ENCODE measurements at places on chromosomes 2 and 18.

GRCh38 chr2:30487603-30488002 lies 40.6 kb downstream of the LCLAT1 start:
- no peak overlapping the region for H3K27ac ChIP-seq
- H3K4me1 ChIP-seq = peaks cover 15% of the 10 kb centered on the region
- no peak for DNase-seq
- peaks cover 1% of the 10 kb centered on the region for H3K36me3 ChIP-seq
- no peaks in the 10 kb centered on the region for H3K27me3 ChIP-seq

GRCh38 chr2:75790121-75790813 lies 79.6 kb upstream of the GCFC2 start:
- no peak overlapping the region for H3K27ac ChIP-seq
- H3K36me3 ChIP-seq = no peaks in the 10 kb centered on the region
- no peaks in the 10 kb centered on the region for H3K4me1 ChIP-seq
- no peak for DNase-seq

DNA sequence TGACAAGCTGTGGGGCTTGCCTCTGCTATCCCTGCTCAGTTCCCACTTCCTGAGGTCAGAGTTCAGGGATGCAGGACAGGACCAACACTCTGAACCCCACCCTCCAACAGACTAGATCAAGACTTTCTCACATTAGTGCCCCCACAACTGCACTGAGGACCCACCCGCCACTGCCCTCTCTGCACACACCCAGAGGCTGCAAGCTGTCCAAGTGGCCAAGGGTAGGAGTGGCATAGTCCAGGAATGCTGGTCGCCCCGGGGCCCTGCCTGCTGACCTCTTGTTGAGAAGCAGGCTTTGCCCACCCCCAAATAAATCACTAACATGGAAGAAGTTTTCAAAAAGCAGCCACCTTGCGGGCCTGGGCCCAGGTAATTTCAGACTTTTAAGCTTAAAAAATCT lies 5.5 kb upstream of the KIF1A start:
- H3K36me3 ChIP-seq = no peaks in the 10 kb centered on the region
- H3K4me1 ChIP-seq = peaks cover 4% of the 10 kb centered on the region
- H3K27ac ChIP-seq = no peak overlapping the region
- H3K4me3 ChIP-seq = no peak overlapping the region

DNA sequence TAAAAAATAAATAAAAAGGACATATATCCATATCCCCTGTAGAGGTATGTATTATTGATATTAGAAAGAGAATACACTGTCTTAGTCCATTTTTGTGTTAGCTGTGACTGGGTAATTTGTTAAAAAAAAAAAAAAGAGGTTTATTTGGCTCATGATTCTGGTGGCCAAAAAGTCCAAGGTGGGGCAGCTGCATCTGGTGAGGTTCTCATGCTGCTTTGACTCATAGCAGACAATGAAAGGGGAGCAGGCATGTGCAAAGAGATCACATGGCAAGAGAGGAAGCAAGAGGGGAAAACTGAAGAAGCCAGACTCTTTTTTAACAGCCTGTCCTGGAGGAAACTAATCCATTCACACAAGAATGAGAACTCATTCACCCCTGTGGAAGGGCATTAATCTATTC lies 101.6 kb upstream of the MAP4K3 start:
- H3K27ac ChIP-seq = no peak overlapping the region
- peaks cover 5% of the 10 kb centered on the region for H3K27me3 ChIP-seq
- H3K4me1 ChIP-seq = peaks cover 11% of the 10 kb centered on the region
- no peak for DNase-seq
- H3K36me3 ChIP-seq = no peaks in the 10 kb centered on the region

DNA sequence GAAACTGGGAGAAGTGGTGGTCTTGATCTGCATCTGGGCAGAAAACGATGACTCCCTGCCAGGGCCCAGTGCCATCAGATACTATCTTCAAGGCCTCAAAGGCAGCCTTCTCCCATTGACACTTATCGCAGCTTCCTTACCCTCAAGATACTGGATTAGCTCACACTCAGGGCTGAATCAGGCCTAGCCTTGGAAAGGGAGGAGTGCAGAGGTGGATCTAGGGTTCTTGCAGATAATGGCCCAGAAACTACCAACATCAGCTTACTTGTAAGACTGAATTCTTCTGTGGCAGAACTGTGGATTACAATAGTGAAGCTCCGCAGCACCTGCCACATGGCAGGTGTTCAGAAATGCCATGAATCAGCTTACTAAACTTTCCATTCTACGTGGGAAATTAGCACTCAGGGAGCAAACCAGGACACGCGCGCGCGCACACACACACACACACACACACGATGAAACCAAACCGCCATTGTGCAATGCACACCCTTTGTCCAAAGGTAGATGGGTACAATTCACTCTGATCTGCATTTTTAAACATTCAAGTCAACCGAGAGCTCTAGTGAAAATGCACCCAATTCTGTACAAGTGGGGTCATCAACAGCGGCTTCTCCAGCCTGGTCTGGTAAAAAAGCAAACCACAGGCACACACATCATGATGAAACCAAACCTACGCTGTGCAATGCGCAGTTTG lies 26.3 kb upstream of the TMEM182 start:
- peaks cover 12% of the 10 kb centered on the region for H3K36me3 ChIP-seq
- no peaks in the 10 kb centered on the region for H3K27me3 ChIP-seq
- no peak overlapping the region for H3K27ac ChIP-seq

DNA sequence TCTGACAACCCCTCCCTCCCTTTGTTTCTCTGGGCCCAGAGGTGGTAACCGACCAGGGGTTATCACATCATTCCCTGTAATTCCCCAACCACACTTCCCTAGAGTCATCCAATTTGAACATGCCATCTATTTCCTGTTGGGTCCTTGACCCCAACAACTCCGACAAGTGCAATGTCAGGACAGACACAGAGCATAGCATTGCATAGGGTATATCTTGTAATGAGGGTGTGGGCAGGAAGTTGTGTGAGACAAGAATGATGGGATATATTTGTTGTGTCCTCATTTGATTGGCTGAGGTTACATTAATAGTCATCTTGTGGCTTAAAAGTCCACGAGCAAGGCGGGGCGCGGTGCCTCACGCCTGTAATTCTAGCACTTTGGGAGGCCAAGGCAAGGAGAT lies 33.4 kb upstream of the CNOT11 start:
- H3K4me1 ChIP-seq = peaks cover 9% of the 10 kb centered on the region
- H3K36me3 ChIP-seq = peaks cover 8% of the 10 kb centered on the region
- H3K4me3 ChIP-seq = no peak overlapping the region

DNA sequence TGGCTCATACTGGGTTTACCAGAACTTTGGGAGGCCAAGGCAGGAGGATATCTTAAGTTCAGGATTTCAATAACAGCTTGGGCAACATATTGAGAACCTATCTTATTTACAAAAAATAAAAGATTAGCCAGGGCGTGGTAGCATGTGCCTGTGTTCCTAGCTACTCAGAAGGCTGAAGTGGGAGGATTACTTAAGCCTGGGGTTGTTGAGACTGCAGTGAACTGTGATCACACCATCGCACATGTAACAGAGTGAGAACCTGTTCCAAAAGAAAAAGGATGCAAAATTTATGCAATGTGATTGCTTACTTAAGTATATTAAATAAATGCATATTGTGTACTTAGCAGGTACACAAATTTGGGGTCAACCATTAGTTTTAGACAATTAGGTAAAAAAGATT lies 768.9 kb upstream of the CDH7 start:
- no peaks in the 10 kb centered on the region for H3K4me1 ChIP-seq
- H3K4me3 ChIP-seq = no peak overlapping the region
- H3K27me3 ChIP-seq = no peaks in the 10 kb centered on the region
- no peaks in the 10 kb centered on the region for H3K36me3 ChIP-seq
- no peak overlapping the region for H3K27ac ChIP-seq
- DNase-seq = no peak

DNA sequence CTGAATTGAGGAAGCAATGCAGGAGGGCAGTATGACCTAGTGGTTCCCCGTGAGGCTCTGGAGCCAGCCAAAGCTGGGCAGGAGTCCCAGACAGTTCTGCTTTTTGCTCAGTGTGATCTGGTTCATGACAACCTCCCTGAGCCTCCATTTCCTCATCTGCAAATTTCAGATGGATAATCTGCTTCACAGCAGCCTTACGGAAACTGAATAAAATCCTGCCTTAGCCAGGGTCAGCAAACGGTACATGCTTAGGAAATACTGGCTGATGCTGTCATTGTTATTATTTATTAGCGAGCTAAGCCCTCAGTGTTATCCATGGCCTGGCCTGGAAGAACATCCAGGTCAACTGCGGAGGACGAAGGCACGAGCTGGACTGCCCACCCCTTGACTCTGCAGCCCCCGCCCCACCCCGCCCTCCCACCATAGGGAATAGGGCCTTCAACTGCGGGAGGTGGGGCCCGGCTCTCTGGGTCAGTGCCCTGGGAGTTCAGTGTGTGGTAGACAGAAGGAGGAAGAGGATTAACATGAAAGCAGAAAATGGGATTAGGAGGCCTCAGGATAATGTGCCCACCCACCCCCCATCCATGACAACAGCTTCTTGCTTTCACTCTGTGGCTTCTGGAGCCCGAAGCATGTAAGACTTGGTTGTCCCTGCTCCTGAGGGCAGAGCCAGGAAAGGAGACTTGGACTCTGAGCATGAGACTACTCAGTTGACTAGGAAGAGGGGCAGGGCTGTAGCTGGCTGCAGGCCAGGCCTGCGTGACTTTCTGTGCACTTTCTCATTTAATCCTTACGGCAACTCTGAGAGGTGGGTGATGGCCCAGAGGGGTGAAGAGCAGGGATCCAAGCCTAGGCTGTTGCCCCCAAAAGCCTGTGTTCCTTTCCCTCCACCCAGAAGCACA lies 13.1 kb downstream of the PKDCC start:
- no peak overlapping the region for H3K4me3 ChIP-seq
- DNase-seq = no peak
- no peaks in the 10 kb centered on the region for H3K36me3 ChIP-seq

All from activated T-helper 2 cell treated with anti-CD3 and anti-CD28 coated beads, Interferon-gamma antibody, Interleukin-2, Interleukin-4, amounts not matched to agents 10 μg/mL and 5 μg/mL and 100 μg/mL, durations not matched to agents 14 hours and 24 hours and 36 hours (primary cell).